AG04449 (cell line): ENCODE measurements at places on chromosomes 2 and 18.

- DNase-seq: no peak
Measured at GRCh38 chr2:37871456-37872191, 53.5 kb upstream of the RMDN2 start.

DNA sequence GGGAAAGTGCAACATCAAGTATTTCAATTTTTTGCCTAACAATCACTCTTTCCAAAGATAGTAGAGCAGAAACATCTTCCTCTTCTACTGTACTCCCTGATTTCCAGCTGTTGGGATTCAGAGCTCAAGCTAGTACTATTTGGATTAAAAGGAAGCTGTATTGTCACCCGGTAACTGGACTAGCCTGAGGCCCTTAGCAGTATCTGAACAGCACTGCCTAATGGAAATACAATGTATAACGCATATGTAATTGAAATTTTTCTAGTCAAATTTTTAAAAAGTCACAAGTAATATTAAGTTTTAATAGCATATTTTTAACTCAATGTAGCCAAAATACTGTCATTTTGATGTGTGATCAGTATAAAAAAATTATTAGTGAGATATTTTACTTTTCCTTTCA is 86.2 kb downstream of the COX7A2L start:
- no peak for DNase-seq

DNA sequence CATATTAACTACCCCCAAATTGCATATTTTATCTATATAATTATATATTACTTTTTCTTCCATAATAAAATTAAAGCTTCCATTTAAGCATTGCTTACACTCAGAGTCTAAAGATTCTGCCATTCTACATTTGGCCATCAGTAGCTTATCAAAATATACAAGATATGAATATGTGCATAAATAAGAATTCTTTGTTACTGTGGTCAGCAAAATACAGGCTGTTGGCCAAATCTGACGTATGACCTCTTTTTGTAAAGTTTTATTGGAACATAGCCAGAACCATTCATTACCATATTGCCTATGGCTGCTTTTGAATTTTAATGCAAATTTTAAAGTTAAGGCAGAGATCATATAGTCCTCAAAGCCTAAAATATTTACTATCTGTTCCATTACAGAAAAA is 643.9 kb upstream of the VRK2 start:
- DNase-seq: no peak

GRCh38 chr2:205755923-205756322 is 73.6 kb downstream of the NRP2 start:
- no peak for DNase-seq

DNA sequence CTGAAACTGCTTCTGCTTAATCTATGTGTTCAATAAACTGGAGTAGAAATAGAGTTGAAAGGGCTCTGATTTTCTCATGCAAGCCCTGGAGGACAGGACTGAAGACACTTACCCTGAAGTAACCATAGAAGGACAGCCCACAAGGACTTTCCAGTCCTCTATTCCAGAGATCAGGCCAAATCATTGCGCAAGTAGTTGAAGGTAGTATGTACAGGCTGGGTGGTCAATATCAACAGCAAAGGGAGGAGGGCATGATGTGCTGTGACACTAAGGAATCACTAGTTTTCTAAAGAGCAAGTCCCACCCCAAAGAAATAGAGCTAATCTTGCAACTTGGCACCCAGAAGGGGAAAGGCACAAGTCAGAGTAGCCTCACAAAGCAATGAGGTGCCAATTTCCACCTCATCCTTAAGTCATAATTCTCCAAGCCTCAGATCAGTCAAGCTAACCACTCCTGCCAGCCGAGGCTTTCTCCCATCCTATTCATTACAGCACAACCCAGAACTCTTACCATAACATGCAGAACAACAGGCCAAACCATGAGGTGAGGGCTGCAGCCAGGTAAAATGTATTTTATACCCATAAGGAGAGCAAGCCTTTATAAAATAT is 533.5 kb downstream of the TNS1 start:
- DNase-seq: no peak

GRCh38 chr2:35501076-35501475 is 854.5 kb upstream of the CRIM1 start:
- no peak for DNase-seq

GRCh38 chr2:99903981-99904380 is 238.4 kb downstream of the AFF3 start:
- DNase-seq: no peak

GRCh38 chr2:35508601-35509000 is 847.0 kb upstream of the CRIM1 start:
- DNase-seq: no peak

GRCh38 chr18:50987261-50987660 is 19.4 kb downstream of the ELAC1 start:
- no peak for DNase-seq

- DNase-seq: no peak
Measured at GRCh38 chr2:85867556-85868292, 21.1 kb downstream of the ST3GAL5 start.

- no peak for DNase-seq
Measured at GRCh38 chr18:26963292-26963691, 97.8 kb upstream of the AQP4 start.

GRCh38 chr2:160647967-160648685 is 154.5 kb upstream of the RBMS1 start:
- no peak for DNase-seq

GRCh38 chr2:133498662-133499585 is 69.3 kb downstream of the NCKAP5 start:
- DNase-seq: no peak

DNA sequence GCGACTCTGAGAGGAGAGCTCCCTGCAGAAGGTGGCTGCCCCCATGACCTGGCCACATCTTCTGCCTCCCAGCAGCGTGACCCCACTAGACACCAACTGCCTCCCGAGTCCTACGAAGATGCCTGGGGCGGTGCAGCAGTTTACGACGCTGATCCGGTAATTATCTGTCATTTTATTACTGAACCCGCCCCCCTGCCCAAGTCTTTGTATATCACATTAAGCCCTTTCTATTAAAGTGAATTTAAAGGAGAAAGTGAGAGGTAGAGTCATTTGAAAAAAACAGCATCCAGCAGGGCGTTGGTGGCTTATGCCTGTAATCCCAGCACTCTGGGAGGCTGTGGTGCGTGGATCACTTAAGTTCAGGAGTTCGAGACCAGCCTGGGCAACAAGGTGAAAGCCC is 33.4 kb downstream of the ABCG8 start:
- no peak for DNase-seq

DNA sequence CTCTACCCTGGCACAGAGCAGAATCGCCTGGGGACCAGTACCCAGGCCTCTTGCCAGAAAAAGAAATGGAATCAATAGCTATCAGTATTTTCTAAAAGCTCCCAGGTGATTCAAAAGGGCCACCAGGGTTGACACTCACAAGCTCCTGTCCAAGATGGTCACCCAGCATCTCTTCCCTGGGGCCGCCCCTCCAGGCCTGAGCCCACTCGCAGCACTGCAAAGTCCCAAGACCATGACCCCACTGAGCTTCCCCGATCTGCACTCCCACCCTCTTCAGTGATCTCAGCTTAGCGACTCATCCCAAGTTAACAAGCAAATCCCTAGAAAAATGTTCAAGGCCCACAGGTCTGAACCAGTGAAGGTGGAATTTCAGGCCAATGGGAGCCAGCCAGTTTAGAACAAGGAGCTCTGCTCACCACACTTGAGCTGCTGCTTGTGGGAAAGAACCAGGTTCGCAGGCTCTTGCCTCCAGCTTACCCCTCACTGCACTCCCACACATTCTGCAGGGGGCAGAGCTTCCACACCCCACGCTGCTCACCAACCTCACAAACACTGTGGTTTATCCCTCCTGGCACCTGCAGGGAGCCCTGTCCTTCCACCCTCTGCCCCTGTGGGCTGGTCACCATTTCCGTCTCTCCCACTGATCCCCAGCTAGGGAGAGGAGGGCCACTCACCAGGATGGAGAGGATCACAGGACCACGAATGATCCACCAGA is 19.8 kb downstream of the TMEM37 start:
- DNase-seq: no peak

DNA sequence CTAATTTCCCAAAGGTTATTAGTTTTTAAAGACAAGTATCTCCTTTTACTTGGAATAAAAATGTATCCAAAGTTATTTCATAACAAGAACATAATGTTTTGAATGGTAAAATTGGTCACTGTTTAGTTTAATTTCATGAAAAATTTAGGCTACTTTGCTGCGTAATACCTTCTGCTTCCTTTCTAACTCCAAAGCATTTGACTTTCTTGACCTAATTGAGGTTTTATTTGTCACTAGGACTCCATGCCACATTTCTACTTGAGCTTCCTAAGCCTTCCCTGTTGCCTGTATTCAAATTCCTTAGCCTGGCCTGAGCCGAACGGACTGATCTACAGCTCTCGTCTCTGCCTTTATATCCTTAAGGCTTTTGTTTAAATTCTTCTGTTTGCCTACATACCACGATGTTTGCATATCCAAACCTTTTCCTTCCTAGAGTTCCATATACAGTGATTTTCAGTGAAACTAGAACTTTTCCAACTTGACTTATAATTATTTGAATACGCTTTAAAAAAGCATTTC is 25.1 kb downstream of the ARMC9 start:
- DNase-seq: no peak

DNA sequence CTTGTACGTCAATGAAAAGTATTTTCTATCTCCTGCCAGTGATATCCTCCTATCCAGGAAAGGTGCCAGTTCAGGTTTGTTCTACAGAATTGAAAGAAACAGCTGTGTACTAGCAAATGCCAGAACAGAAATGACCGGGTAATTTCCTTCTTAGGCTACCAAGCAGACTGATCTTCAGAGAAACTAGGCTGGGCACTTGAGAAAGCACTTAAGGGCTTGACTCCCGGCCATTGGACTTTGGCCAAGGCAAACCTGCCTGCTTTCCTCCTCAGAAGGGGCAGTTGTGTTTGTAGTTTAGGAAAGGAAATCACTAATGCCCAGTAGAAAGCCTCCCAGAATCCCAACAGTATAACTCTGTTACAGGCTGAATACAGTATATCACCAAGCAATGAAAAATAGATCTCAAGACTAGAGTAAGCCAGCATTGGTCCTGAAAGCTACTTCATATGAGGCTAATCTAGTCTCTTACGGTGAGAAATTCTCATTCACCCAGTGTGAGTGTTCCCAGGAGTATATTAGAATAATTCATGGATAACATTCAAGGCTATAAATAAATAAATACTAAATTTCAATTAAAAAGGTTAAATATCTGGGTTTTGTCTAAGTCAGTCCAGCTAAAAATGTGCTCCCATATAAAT is 43.0 kb upstream of the COL5A2 start:
- DNase-seq: no peak

DNA sequence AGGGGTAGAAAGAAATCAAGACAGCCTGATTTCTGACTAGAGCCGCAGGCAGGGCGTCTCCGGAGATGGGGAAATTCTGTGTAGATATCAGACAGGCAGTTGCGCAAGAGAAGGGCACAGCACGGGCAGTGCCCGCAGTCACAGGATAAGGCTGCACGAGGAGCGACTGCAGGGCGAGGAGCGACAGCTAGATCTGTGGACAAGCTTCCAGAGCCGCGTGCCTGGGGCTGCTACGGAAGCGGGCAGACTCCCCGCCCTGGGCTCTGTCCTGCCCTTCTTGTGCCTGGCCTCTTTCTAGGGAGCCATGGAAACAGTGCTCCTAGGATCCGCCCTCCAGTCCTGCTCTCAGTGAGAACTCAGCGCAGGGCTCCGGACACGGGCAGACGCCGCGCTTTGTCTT is 12.6 kb downstream of the MC5R start:
- DNase-seq: no peak

GRCh38 chr2:187138265-187138664 is 289.3 kb upstream of the ZSWIM2 start:
- no peak for DNase-seq

DNA sequence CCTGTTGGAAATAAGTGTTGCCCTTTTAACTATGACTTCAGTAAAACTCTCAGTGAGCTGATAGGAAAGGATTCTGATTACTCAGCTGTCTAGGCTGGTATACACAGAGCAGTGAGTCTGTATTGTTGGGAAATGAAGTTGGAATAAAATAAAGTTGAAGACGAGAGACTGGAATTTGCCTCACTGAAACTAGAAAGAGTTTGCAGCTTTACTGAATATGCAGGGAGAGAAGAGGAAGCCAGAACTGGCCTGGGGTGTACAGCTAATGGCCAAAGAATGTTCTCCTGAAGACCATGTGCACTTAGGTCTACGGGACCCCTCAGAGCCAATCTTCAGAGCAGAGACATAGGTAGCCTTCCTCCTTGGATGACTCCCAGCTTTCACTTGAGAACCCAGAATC is 26.5 kb downstream of the EIF4E2 start:
- peak; percentile 24 for DNase-seq

DNA sequence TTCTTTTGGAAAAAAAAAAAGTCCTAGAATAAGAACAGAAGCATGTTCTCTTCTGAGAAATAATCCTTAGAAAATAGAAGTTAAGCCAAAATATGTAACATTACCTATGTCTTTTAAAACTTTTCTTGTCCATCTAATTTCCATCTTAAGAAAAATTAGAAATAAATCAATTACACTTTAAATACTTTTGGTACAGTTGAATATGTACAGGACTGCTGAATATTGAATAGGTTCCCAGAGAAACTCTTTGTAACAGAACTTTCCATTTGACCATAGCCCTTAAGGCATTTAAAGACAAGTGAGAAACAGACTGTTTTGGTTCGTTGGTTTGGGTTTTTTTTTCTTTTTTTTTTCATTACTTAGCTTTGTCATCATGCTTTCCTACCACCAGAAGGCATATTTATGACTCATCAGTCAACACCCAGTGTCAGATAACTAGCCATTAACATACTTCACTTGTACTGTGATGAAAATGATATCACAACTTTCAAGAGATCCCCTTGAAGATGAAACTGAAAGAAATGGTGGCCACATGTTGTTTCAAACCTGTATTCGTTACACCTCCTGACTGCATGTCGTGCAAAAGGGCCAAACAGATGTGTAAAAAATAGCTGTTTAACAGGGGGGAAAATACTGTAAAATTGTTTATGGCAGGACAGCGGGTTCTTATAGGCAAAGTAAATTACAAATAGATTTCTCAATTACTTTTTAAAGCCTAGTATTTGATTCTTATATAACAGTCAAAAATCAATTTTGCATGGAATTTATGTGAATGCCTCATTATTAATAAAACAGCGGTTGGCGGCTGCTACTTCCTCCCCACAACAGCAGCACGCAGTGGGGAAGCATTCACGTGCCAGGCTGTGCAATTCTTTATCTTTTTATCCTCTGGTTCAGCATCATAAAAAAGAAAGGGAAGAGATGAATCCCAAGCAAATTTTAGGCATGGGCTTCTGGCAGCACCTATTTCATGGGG is 280.7 kb upstream of the HNRNPA3 start:
- no peak for DNase-seq
